ENCODE measurements at places on chromosomes 7 and 10.
A peak's percentile ranks its signal among the peaks of the same experiment; 100 is the strongest.

DNA sequence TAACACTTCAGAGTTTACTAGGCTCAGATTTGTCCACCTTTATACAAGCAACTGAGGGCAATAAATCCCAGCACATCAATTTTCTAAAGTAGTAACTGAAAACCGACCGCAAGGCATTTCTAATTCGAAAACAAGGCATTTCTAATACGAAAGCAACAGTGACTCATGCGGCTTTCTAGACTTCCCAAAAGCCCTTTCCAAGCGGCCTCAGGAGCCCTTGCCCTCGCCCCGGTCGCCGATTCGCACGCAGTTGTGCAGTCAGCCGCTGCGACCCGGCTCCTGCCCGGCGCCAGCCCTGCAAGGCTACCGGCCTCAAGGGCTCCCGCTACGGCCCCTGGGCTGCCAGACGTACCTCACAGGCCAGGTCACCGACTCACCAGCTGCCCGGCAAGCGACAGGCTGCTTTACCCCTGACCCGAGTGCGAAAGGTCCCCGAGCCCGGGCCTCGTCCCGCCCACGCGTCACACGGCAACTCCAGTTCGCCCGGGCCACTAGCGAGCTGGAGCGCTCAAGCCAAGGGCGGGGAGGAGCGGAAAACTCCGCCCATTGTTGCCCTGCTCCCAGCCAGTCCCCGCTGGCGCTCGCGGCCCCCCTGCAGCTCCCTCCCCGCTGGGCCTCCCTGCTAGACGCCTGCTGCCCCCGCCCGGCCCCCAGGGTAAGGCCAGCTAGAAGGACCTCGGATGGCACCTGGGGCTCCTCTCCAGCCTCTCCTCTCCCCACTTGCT lies 7.3 kb downstream of the NCOA4 start:
- peak; percentile 42 for DNase-seq

GRCh38 chr10:12777840-12778585 lies 223.5 kb downstream of the CCDC3 start:
- DNase-seq: no peak

- DNase-seq: no peak
Observed at GRCh38 chr10:59833810-59834209, 72.5 kb downstream of the CCDC6 start.

- no peak for DNase-seq
Observed at GRCh38 chr10:119274519-119275045, 67.2 kb downstream of the GRK5 start.

DNA sequence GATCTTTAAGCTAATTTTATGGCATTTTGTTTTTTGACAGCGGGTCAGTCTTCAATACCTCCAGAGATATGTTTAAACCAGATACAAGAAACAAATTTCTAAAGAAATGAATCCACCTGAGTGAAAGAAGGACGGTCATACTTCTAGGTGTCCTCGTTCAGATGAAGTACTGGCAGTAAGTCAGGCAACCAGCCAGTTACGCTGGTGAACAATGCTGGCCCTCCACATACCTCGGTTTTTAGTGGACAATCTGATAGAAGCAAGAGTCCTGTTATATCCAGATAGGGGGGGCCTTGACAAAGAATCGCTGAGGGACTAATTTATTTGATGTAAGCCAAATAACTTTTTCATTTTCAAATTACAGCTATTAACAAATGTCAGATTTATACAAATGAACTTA lies 266.4 kb upstream of the KLF14 start:
- no peak for DNase-seq

DNA sequence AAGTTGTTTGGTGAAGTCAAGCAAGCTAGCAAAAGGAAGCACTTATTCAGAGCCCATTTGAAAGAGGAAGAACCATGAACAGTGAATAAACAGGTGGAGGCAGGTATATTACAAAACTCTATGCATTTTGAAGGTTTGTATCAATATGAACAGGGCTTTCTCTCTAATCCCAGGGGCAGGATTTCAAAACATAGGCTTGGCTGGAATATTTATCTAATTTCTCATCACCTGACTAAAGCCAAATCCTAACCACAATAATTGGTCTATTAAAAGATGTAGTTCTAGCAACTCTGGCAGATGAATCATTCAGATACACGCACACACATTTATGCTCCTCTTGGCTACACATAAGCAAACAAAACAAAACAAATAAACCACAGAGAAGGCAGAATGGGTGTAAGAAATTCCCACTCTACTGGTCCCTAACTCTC lies 554.4 kb downstream of the INHBA start:
- DNase-seq: no peak

DNA sequence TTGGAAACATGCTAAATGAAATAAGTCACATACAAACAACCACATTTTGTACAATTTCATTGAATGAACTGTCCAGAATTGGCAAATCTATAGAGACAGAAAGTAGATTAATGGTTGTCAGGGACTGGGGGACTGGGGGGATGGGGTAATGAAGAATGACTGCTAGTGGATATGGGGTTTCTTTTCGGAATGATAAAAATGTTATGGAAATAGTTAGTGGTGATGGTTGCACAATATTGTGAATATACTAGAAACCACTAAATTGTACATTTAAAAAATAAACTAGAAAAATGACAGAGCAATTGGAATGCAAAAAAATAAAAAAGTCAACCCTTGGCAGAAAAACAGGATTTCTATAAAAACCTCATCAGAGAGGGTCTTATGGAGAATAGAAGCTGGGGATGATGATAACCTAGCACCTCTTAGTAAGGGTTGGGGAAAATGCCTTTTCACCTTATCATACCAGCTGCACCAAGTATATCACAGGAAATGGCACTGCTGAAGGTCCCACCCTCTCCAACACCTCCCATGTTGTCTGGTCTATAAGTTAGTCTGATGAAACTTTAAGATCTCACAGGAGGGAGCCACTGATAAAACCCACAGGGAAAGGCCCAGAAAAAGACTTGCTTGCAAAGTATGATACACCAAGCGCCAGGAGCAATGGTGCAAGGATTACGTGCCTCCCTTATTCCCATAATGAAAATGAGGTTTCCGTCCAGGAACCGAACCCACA lies 23.1 kb upstream of the JAZF1 start:
- no peak for DNase-seq

GRCh38 chr7:22154143-22154529 lies 202.8 kb downstream of the RAPGEF5 start:
- no peak for DNase-seq

DNA sequence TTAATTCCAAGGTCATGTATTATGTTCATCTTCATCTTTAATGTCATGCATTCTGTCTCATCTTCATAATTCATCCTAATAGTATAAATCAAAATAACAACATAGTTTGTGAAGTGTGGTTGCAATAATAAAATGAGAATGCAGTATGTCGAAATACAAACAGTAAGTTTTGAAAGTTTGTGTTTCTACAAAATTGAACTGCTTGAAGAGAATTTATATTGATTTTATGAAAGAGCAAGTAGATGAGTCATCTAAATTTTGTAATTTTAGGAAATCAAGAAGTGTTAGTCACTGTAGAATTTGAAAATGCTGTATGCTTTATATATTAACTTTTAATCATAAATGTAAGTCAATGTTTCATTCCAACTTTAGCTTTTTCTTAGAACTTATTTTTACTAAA lies 190.5 kb upstream of the PPP1R3A start:
- DNase-seq: no peak

DNA sequence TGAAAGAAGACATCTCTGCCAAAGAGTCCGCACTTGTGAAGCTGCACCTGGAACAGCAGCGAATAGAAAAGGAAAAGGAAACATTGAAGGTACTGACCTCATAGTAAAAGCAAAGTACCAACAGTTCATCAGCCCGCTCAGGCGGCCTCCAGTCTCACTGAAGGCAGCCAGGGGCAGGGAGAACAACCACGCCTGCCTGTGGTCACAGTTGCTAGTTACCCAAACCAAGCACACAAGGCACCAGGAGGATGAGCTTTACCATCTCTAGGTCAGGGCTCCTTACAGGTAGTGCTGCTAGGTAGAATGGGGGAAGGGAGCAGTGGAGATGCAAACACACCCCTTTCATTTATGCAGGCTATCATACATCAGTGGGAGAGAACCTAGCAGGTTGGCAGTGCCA lies 39.8 kb downstream of the CFAP58 start:
- no peak for DNase-seq

DNA sequence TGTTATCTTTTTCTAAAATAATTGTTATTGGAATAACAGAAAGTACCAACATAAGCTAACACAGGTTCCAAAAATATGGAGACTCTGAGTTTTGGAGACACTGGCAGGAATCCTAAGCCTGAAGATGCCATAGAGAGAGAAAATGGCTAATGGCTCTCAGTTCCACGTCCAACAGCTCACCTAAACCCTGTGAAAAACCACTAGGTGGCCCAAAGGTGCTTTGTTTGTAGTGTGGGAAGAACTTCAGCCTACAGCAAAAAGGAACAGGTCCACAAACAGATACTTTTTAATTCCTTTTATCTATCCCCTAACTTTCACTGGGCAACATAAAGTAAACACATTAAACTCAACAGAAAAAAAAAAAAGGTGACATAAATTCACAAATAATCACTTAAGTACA lies 272.3 kb downstream of the SEMA3D start:
- DNase-seq: no peak

DNA sequence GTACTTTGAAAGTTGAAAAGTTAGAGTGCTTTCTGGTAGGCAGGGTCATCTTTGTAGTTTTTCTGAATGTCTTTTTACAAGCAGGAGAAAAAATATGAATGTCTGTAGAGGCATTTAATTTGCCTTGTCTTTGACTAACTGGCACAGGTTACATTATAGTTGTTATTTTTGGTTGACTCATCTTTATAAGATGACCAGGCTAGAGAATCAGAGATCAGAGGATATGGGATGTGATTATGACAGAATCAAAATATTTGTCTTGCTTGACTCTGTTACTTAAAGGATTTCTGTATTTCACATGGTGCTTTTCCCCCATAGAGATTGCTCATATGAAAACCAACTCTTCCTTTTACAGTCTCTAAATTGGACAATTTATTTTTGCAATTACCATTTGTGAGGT lies 2.4 kb downstream of the ZMYND11 start:
- DNase-seq: no peak

DNA sequence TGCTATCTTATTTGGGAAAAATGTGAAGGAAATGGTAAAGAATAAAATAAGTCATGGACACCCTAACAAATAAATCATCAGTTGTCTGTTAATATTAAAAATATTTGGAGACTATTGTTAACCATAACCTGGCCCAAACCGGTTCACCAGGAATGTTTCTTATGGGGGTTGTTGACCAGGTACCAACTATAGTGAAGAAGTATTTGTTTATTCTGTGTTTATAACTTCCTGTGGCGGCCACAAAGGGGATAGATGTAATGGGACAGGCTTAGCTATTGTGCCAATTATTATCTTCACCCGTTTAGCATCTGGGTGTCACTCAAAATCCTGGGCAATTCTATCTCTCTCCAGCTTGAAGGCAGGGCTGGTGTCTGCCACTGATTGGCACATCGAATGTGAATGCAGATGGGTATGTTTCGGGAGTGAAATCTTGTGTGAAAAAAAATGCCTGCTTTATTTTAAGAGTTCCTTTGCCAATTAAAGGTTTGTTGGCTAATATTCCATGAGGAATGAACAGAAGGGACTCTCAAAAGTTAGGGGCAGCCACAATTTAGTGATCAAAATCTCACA lies 500.9 kb downstream of the ARL4A start:
- DNase-seq: no peak

- no peak for DNase-seq
Observed at GRCh38 chr7:6350433-6351058, 78.1 kb upstream of the CYTH3 start.

DNA sequence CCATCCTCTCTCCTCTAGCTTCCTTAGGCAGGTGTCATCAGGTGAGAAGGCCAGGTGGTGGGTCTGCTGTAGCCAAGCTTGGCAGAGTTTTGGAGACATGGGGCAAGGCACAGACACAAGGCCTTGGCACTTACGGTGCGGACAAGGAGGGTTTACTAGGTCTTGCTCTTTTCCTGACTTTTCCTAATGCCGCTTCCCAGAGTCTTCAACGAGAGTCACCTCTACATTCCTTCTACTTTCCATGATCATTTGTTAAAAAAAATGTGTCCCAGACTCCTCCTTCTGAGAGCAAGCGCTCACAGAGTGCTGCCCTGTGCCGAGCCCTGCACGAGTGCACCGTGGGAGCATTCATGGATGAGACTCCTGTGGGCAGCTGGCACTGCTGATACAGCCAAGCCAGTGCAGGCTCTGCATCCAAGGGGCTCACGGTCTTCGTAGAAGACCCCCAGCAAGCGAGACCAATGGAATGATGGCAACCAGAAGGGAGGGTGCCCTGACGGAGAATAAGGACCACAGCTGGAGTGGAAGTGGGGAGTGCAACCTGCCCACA lies 243.0 kb upstream of the MKI67 start:
- DNase-seq: no peak

GRCh38 chr10:85575441-85575840 lies 791.2 kb downstream of the GRID1 start:
- no peak for DNase-seq

DNA sequence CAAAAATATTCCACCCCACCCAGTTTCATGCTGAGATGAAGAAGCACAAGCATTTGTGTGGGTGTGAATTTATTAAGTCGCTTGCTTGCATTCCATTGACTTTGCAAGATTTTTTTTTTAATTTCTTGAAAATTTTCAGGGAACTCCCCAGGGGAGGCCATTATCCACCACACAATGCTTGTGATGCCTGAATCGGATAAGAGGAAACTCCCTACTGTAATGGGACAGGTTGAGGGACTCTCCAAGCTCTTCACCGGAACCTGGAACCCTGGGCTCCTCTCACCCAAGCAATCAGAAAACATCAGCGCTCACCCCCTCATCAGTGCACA lies 153.6 kb upstream of the ZMIZ1 start:
- DNase-seq: no peak

DNA sequence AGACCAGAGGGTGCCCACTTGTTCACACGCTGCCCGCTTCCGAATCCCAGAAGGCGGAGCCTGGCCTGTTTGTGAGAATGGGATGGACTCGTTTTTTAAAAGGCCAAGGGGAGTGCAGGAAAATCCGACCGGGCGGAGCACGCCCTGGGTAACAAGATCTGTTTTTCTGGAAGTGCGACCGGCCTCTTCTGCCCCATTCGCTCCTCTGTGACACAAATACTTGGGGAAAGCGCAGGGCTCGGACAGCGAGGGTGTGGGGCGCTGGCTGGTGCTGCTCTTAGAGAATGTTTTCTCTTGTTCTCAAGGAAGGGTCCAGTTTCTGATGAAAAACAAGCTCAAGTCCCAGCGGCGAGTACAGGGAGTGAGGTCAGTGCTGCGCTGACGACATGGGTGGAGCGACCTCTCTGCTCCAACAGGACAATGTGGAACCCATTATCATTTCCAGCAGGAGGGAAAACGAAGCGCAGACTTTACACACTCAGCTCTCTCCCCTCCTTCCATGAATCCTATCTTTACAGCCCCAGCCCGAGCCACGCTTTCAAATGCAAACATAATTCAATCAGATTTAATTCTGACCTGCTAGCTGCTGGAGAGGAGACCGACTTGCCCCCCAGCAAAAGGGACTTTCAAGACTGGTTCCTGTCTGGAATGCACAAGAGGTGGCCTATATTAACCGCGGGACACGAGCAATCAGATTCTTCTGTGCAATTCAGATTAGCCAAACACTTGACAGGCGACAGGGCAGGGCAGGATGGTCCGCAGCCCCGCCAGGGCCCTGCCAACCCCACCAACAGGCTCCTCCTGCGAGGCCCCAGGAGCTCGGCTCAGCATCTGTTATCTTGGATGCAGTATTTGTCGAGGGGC lies 1.1 kb downstream of the RADIL start:
- no peak for DNase-seq

All from stimulated activated CD8-positive, alpha-beta memory T cell treated with anti-CD3 and anti-CD28 coated beads, Interleukin-4, amount 100 ng/mL, for 4 hours (primary cell).